Mesenchymal stem cell (in vitro differentiated cells and primary cell): ENCODE measurements at places on chromosomes 12 and 14.

GRCh38 chr12:23093488-23093887 is 468.5 kb downstream of the ETNK1 start:
- peaks cover 10% of the 10 kb centered on the region for H3K27me3 ChIP-seq
- H3K4me3 ChIP-seq = no peak overlapping the region
- H3K27ac ChIP-seq = no peak overlapping the region
- DNase-seq = no peak
- H3K4me1 ChIP-seq = no peaks in the 10 kb centered on the region

GRCh38 chr12:29164477-29165393 is 15.7 kb downstream of the FAR2 start:
- H3K4me1 ChIP-seq = peaks cover 3% of the 10 kb centered on the region
- H3K4me3 ChIP-seq = no peak overlapping the region
- no peaks in the 10 kb centered on the region for H3K36me3 ChIP-seq
- DNase-seq = peak; percentile 94
- H3K27ac ChIP-seq = no peak overlapping the region

- H3K4me1 ChIP-seq = peaks cover 5% of the 10 kb centered on the region
- peaks cover 36% of the 10 kb centered on the region for H3K36me3 ChIP-seq
- no peak overlapping the region for H3K27ac ChIP-seq
- no peak overlapping the region for H3K4me3 ChIP-seq
Observed at GRCh38 chr14:75662966-75663365, 1.9 kb downstream of the TTLL5 start.

DNA sequence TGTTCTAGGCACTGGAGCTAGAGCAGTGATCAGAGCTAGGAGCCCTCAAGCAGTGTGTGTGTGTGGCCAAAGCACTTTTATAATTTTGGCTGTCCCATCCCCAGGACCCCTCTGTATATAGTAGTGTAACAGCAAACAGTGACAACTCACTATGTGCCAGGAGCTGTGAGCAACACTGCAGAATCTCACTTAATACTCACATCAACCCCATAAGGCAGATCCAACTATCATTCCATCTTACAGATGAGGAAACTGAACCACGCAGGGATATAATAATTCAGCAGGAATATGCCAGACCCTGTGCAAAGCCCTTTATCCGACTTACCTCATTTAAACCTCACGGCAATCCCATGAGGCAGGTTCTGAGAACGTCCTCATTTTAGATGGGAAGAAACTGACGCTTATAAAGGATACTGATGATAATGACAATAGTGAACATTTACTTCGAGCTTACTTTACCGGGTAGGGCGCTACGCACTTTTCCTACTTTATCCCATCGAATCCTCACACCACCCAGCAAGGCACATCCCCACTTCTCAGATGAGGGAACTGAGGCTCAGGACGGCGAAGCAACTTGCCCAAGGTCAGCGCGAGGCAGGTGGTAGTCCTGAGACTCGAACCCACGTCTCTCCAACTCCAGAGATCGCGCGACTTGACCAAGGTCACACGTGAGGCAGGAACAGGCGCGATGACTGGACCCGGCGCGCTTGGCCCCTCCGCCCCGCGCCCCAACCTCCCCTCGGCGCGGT is 687 bp downstream of the RAB35 start:
- DNase-seq = peak; percentile 49
- peaks cover 3% of the 10 kb centered on the region for H3K36me3 ChIP-seq
- peaks cover 20% of the 10 kb centered on the region for H3K4me1 ChIP-seq
- H3K27ac ChIP-seq = no peak overlapping the region

DNA sequence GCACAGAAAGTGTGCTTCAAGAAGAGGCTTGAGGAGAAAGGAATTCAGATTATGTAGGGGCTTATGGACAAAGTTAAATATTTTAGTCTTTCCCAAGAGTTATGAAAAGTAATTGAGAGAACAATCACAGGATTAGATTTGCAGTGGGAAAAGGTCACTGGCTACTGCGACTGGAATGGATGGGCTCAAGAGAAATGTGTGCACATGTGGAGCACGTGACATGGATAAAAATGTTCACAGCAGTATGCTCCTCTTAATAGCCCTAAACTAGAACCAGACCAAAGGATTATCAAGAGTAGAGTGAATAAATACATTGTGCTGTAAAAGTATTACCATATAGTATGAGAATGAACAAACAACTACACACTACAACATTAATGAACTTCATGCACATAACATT is 78.1 kb downstream of the ABCD2 start:
- no peak overlapping the region for H3K27ac ChIP-seq
- H3K4me1 ChIP-seq = no peaks in the 10 kb centered on the region
- H3K27me3 ChIP-seq = no peaks in the 10 kb centered on the region
- no peaks in the 10 kb centered on the region for H3K36me3 ChIP-seq
- no peak for DNase-seq
- no peak overlapping the region for H3K4me3 ChIP-seq

DNA sequence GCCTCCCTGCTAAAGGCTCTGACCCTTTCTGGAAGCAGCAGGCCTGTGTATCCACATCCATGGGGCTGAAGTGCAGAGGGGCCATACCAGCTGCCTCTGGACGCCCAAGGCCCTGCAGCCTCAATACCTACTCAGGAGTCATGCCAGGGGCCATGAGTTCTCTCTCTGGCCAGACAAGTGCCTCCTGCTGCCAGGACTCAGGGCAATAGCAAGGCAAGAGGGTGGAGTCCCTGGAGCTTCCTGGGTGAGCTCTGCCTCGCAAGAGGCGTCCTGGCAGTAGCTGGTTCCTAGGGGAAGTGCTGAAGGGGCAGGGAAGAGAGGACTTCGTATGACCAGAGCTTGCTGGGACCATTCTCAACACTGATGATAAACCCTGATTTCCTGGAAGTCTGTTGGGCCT is 10.9 kb upstream of the ENDOU start:
- H3K27ac ChIP-seq = no peak overlapping the region
- no peak overlapping the region for H3K4me3 ChIP-seq
- no peak for DNase-seq
- peaks cover 60% of the 10 kb centered on the region for H3K36me3 ChIP-seq

DNA sequence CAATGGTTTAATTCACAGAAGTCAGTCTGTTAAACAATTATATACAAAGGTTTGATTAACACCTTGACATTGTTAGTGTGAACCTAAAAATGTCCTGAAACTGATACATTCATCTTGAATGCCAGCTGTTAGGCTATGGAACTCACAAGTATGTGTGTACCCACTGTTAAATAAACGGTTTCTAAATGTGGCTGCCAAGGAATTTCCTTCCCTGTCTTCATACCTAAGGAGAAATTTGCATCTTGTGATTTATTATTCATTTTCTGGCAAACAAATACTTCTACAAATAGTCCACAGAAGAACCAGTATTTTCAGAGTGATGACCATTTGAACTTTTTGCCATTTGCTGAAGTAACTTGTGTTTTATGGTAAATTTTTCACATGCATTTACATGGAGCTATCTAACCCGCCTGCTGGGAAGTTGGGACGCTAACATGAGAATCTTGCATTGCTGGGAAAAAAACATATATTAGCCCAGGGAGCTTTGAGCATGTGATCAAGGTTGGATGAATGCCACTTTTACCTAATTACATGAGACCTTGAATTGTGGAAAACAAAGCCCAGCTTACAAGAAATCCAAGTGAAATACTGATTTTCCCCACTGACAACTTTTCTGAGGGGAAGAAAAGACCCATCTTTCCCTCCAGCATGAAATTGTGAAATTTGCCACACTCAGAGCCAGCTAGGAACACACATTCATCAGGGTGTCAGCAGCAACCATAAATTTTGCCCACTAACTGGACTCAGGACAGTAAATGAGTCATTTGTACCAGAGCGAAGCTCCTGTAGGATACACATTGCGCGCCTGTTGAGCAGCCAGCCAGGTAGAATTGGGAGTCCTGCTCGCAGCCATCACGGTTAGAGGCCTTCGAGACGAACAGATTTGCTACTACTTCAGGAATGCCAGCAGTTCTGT is 118.0 kb downstream of the KICS2 start:
- no peak overlapping the region for H3K4me3 ChIP-seq
- H3K36me3 ChIP-seq = peaks cover 3% of the 10 kb centered on the region
- no peaks in the 10 kb centered on the region for H3K27me3 ChIP-seq
- peak; percentile 75 for DNase-seq

DNA sequence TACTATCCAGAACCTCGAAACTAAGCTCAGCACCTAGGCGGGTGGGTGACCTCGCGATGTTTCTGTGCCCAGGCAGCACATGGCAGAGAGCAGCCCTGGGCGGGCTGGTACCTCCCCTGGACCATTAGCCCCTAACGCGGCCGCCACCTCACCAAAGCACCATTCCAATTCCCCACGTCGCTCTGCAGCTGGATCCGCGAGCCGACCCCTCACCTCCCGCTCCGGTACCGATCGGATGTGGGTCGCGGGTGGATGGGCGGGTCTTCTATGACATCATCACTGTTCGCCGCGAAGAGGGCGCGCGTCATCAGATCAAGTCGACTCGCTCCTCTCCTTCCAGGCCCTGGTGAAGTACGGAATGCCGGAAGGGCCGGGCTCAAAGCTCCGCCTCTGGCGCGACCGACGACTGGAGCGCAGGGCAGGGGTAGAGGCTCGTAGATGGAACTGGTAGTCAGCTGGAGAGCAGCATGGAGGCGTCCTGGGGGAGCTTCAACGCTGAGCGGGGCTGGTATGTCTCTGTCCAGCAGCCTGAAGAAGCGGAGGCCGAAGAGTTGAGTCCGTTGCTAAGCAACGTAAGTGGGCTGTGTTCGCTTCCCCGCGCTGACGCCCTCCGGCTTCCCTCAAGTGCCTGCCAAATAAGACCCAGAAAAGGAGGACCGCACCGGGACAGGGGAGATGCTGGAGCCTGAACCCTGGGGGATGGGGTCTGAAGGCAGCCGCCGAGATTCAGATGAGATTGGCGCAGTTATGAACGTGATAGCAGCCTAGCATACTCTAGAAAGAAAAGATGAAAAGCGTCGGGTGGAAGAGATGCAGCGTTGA is at the start of the genes SLC38A6 and TRMT5:
Gene SLC38A6 (plus strand): TSS at position 435 of the 822 bp plus-strand sequence. CDS start 33 bp downstream, at position 468.
Gene TRMT5 (minus strand): TSS at position 269 of the 822 bp plus-strand sequence. CDS start 106 bp downstream, at position 163.
- peaks cover 3% of the 10 kb centered on the region for H3K4me1 ChIP-seq
- peak within 1 kb of the TSS; percentile 73 for H3K4me3 ChIP-seq
- no peaks in the 10 kb centered on the region for H3K27me3 ChIP-seq
- peak; percentile 98 for DNase-seq
- H3K36me3 ChIP-seq = peaks cover 4% of the 10 kb centered on the region
- H3K27ac ChIP-seq = peak within 1 kb of the TSS; percentile 81

DNA sequence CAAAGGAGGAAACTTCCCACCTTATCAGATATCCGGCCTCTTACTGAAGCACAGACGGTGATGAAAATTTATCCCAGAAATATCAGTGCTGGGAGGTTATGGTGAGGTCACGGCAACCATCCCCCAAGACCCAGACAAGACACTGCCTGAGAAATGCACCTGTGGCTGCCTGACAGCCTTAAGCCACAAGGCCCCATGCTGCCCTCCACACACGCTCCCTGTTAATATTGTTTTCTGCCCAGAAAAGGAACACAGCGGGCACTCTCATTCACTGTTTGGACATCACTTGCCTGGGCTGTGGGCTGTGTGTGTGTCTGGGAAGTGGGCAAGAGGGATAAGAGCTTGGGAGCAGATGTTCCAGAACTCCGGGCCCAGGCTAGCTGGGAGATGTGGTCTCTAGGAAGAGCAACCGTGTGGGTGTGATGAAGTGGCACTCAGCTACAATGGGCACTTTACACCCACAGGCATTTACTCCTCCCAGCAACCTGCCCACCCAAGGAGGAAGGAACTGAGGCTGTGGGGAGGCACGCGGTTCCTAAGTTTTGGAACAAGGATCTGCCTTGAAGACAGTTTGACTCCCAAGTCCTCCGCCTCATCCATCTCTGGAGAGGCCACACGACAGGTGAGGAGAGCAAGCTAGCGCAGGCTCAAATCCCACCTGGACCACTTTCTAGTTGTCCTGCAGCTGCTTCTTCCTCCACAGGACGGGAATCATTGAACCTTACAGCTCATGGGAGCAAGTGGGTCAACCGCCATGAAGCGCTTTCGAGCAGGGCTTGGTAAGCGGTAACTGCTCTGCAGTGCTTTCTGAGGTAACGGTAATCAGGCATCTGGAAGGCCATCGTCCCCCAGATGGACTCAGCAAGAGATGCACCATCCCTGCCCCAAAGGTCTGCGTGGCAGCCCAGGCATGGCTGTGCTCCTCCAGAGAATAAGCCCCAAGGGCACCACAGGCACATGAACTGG is 91.4 kb downstream of the CHGA start:
- H3K27me3 ChIP-seq = peaks cover 6% of the 10 kb centered on the region
- peaks cover 22% of the 10 kb centered on the region for H3K4me1 ChIP-seq
- no peak overlapping the region for H3K27ac ChIP-seq
- H3K4me3 ChIP-seq = no peak overlapping the region
- no peak for DNase-seq

GRCh38 chr12:88336076-88336739 is 194.1 kb downstream of the TMTC3 start:
- no peaks in the 10 kb centered on the region for H3K27me3 ChIP-seq
- no peak for DNase-seq
- H3K36me3 ChIP-seq = no peaks in the 10 kb centered on the region
- H3K4me1 ChIP-seq = no peaks in the 10 kb centered on the region
- no peak overlapping the region for H3K27ac ChIP-seq

- no peaks in the 10 kb centered on the region for H3K27me3 ChIP-seq
- DNase-seq = peak; percentile 66
- H3K27ac ChIP-seq = no peak overlapping the region
- H3K4me1 ChIP-seq = no peaks in the 10 kb centered on the region
- no peak overlapping the region for H3K4me3 ChIP-seq
Observed at GRCh38 chr14:63764103-63764502, 36.2 kb upstream of the SGPP1 start.

- peak overlapping the region; percentile 89 for H3K27ac ChIP-seq
- DNase-seq = no peak
- no peaks in the 10 kb centered on the region for H3K27me3 ChIP-seq
- H3K4me1 ChIP-seq = peaks cover 70% of the 10 kb centered on the region
- H3K4me3 ChIP-seq = no peak overlapping the region
Observed at GRCh38 chr12:169528-170370, 44.2 kb downstream of the SLC6A12 start.

DNA sequence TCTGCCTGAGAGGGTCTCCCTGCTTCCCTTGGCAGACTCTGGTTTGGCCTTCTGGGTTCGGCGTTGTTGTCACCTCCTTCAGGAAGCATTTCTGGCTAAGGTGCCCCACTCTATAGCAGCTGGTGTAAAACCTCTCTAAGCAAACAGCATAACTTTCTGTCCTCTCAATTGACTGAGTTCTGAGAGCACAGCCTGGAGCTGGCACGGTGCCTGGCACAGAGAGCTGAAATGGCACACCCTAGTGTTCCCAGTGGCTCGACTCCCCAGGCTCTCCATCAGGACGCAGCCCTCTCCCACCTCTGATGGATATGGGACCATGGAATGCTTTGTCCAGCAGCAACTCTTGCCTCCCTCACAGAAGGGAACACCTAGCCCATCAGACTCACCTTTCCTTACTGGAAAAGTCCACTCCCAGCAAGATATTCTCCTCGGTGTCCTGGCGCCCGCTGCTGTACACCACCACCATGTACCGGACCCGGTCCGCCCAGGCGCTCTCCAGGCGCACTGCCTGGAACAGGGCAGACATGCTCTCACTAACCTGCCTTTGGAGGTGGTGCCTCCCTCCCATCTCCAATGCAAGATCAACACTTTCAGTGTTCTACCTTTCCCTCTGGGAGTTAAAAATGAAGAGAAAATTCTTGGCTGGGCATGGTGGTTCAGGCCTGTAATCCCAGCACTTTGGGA is 40.6 kb downstream of the SSH1 start:
- DNase-seq = no peak
- H3K27me3 ChIP-seq = no peaks in the 10 kb centered on the region
- H3K4me1 ChIP-seq = peaks cover 34% of the 10 kb centered on the region
- no peak overlapping the region for H3K27ac ChIP-seq
- peaks cover 95% of the 10 kb centered on the region for H3K36me3 ChIP-seq

GRCh38 chr14:52885230-52885629 is 65.6 kb downstream of the FERMT2 start:
- DNase-seq = peak; percentile 43
- H3K27ac ChIP-seq = no peak overlapping the region
- no peaks in the 10 kb centered on the region for H3K27me3 ChIP-seq
- no peak overlapping the region for H3K4me3 ChIP-seq
- peaks cover 64% of the 10 kb centered on the region for H3K36me3 ChIP-seq

- no peak overlapping the region for H3K27ac ChIP-seq
Observed at GRCh38 chr14:32977913-32978312, 39.2 kb downstream of the NPAS3 start.
